ENCODE measurements at places on chromosomes 3 and 15. TPM values are rescaled to one million over a fixed set of nuclear protein-coding genes. Genes with fewer than 3 reads are reported as not detected.
A peak's percentile ranks its signal among the peaks of the same experiment; 100 is the strongest.

The LYZL4 gene
- not detected for total RNA-seq

The CA12 gene
- 0.81 TPM for total RNA-seq

DNA sequence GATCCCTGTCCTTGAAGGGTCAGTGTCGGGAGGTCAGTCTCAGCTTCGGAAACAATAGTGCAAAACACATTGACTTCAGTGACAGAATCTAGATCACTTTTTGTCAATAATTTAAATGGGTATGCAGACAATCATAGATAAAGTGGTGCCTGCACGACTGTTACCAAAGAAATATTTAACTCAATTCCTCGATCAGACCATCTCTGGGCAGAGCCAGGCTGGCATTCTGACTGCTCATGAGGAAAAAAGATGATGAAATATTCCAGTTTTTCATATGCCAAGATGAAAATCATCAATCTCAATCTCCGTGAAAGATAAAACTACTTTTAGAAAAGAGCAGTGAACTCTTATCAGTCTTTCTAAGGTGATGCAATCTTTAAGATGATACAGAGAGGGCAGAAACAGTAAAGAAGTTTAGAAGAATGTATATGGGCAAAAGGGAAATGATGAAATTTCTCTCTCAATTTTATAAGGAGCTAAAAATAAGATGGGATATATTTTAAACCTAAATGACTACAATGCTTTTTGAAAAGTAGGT lies 169.9 kb downstream of the WDR72 start:
- DNase-seq, result no peak
- peaks cover 4% of the 10 kb centered on the region for H3K4me1 ChIP-seq
- no peak overlapping the region for H3K4me3 ChIP-seq
- no peak overlapping the region for H3K27ac ChIP-seq

- peak; percentile 13 for DNase-seq
- no peaks in the 10 kb centered on the region for H3K27me3 ChIP-seq
- no peaks in the 10 kb centered on the region for H3K36me3 ChIP-seq
- H3K27ac ChIP-seq, result no peak overlapping the region
- H3K4me3 ChIP-seq, result no peak overlapping the region
- H3K4me1 ChIP-seq, result peaks cover 43% of the 10 kb centered on the region
Observed at GRCh38 chr15:74200871-74201419, 1.6 kb downstream of the STRA6 start.

GRCh38 chr15:69119001-69119400 lies 41.4 kb upstream of the GLCE start:
- H3K27me3 ChIP-seq, result peaks cover 51% of the 10 kb centered on the region
- no peak overlapping the region for H3K27ac ChIP-seq
- H3K4me1 ChIP-seq, result peaks cover 46% of the 10 kb centered on the region
- no peaks in the 10 kb centered on the region for H3K36me3 ChIP-seq
